Activated CD8-positive, alpha-beta T cell treated with anti-CD3 and anti-CD28 coated beads for 36 hours (primary cell): ENCODE measurements at places on chromosomes 11 and 22. TPM values are rescaled to one million over a fixed set of nuclear protein-coding genes. Genes with fewer than 3 reads are reported as not detected.
A peak's percentile ranks its signal among the peaks of the same experiment; 100 is the strongest.

DNA sequence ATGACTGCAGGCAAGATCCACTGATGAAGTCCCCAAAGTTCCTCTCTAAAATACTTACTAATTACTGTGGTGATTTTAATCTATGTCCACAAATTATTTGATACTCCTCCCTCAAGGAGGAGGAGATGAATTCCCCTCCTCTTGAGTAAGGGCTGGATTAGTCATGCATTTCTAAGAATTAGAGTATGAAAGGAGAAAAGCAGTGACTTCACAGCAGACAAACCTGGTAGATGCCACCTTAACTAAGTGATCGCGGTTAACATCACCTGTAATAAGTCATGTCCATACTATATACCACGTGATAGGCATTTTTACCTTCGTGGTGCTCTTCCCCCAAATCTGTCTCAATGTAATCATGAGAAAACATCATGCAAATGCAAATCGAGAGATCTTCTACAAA, 52.0 kb upstream of the TSPAN18 start:
- peaks cover 10% of the 10 kb centered on the region for H3K4me1 ChIP-seq
- H3K36me3 ChIP-seq: no peaks in the 10 kb centered on the region
- no peaks in the 10 kb centered on the region for H3K27me3 ChIP-seq
- no peak for DNase-seq
- H3K4me3 ChIP-seq: no peak overlapping the region

OTOG gene
- total RNA-seq: not detected

FAM227A gene
- 1.1 TPM for total RNA-seq

- no peak overlapping the region for H3K27ac ChIP-seq
- no peak for DNase-seq
- no peak overlapping the region for H3K4me3 ChIP-seq
Measured at GRCh38 chr11:75565221-75565814, 3.3 kb downstream of the SERPINH1 start.

- H3K4me3 ChIP-seq: no peak overlapping the region
- H3K27ac ChIP-seq: no peak overlapping the region
- no peak for DNase-seq
- H3K27me3 ChIP-seq: no peaks in the 10 kb centered on the region
- no peaks in the 10 kb centered on the region for H3K36me3 ChIP-seq
- no peaks in the 10 kb centered on the region for H3K4me1 ChIP-seq
Measured at GRCh38 chr11:109018639-109019038, 353.8 kb downstream of the DDX10 start.

GRCh38 chr22:36425977-36426523, 38.3 kb upstream of the MYH9 start:
- no peak for DNase-seq
- H3K27ac ChIP-seq: peak overlapping the region; percentile 72
- H3K4me3 ChIP-seq: no peak overlapping the region

TPH1 gene
- 0.18 TPM for total RNA-seq

OVOL1 gene
- total RNA-seq: 1.2 TPM

DNA sequence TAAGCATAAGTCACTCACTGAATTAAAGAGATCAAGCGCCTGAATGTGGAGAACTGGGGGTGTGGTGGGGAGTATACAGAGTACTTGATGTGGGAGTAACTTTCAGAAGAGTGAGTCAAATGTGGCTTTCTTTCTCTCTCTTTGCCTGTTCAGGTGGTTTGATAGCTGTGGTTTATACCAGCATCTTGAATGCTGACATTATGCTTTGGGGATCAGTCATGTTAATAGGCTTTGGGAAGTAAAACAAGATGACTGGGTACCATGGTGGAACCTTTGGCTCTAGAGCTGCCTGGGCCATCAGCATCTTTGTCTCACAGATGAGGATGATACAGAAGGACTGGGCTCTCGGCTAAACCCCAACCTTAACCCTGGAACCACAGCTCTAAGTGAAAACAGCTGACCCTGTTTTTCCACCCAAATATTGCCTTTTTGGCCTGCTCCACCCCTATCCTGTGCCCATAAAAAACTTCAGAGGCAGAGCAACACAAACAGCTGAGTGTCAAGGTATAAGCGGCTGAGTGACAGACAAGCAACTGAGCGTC, 58.2 kb upstream of the GNAZ start:
- no peak overlapping the region for H3K4me3 ChIP-seq
- peak overlapping the region; percentile 55 for H3K27ac ChIP-seq
- peaks cover 28% of the 10 kb centered on the region for H3K4me1 ChIP-seq
- peak; percentile 80 for DNase-seq
- peaks cover 41% of the 10 kb centered on the region for H3K27me3 ChIP-seq

- no peak overlapping the region for H3K4me3 ChIP-seq
- H3K27ac ChIP-seq: no peak overlapping the region
- DNase-seq: no peak
- H3K4me1 ChIP-seq: peaks cover 43% of the 10 kb centered on the region
- peaks cover 15% of the 10 kb centered on the region for H3K36me3 ChIP-seq
- H3K27me3 ChIP-seq: no peaks in the 10 kb centered on the region
Measured at GRCh38 chr11:121300313-121300971, 7.9 kb downstream of the SC5D start.

LDHAL6A gene
- not detected for total RNA-seq

ADM2 gene
- 5.5 TPM for total RNA-seq
